ENCODE measurements at places on chromosomes 6 and 20.

GRCh38 chr6:137903933-137904821 is 37.1 kb downstream of the TNFAIP3 start:
- DNase-seq, result no peak

- no peak for DNase-seq
Measured at GRCh38 chr6:34236443-34237315, at the start of gene HMGA1. TSS of gene HMGA1 (plus strand) at chr6:34236873. CDS start at chr6:34240781, 3,908 bp downstream.

- DNase-seq, result no peak
Measured at GRCh38 chr6:99407076-99407475, 13.1 kb upstream of the COQ3 start.

DNA sequence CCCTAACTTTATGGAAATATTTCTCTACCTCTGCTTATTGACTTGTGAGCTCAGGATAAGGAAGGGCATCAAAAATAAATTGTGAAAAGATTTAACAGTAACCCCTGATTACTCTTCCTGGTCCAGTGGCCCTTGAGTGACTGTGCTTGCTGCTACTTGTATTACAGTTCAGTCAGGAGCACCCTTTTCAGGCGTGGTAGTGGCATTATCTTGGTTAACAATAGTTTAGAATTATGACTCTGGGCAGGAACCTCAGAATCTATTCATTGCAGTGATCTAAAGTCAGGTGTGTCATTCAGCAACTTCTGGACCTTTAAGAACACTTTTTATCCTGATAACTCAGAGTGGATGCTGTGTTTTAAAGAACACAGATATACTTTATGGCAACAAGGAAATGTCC is 43.4 kb downstream of the FAM135A start:
- no peak for DNase-seq

- DNase-seq, result no peak
Measured at GRCh38 chr6:4666886-4667513, 109.2 kb upstream of the CDYL start.

GRCh38 chr6:25215881-25216280 is 63.3 kb upstream of the CARMIL1 start:
- DNase-seq, result no peak

DNA sequence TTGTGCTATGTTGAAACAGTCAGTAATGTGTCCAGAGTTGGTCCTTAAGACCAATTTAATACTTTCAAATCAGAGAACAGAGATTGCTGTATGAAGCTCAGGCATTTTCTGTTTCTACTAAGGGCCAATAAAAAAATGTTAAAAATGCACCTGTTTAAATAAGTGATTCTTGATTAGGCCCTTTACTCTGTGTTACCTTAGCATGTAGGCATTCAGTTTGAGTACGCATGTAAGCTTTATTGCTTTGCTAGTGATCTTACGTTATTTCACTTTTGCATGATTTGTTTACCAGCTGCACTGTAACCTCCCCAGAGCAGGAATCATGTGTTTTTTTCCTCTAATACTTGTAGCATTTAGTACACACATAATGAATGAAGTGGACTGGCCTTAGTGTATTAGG is 61.0 kb downstream of the AFG1L start:
- no peak for DNase-seq

DNA sequence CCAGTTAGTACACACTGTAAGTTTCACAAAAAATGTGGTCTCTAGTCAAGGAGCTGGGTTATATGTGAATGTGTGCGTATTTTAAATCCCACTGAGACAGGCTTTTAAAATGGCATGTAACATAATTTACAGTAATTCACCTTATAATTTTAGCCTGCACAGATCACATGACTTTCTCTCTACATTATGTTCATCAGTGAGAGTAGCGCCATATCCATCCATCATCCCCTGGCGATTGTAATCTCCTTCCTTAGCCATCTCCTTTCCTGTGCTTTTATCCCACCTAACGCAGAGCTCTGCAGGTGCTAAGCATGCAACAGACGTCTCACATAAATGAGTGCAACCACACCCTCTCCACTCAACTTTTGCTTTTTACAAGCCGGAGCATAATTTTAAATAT is 210.8 kb downstream of the TBC1D7 start:
- no peak for DNase-seq

- DNase-seq, result no peak
Measured at GRCh38 chr6:107600121-107600520, 110.2 kb downstream of the SOBP start.

- DNase-seq, result no peak
Measured at GRCh38 chr6:70668499-70668812, 773 bp downstream of the SMAP1 start.

DNA sequence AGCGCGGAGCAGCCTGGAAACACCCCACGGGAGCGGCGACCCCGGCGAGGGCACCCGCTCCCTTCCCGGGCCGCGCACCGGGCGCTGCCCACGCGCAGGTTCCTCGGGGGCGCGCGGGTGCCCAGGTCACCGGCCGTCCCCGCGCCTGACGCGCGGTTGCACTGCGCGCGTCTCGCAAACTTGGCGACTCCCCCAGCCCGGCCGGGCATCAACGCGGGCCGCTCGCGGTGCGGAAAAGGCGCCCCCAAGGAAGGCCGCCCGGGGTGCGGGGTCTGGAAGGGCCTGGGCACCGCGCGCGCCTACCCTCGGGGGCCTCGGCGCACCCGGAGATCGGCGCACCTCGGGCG is 555 bp upstream of the ZBTB46 start:
- DNase-seq, result no peak

DNA sequence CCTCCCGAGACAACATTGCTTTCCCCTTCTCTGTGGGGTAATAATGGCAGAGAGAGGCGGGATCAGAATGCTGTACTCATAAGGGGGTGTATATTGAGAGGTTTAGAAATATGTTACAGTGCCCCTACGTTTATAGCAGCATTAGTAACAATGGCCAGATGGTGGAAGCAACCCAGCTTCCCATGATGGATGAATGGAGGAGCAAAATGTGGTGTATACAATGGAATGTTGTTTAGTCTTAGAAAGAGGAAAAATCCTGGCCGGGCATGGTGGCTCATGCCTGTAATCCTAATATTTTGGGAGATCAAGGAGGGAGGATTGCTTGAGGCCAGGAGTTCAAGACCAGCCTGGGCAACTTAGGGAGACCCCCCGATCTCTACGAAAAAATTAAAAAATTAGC is 12.9 kb downstream of the BANF2 start:
- no peak for DNase-seq

GRCh38 chr6:42781796-42782688 is at the start of gene BICRAL:
TSS of gene BICRAL (plus strand) at chr6:42782052. CDS start at chr6:42822023, 39,971 bp downstream.
- DNase-seq, result peak; percentile 62

GRCh38 chr6:72458521-72458920 is 163.3 kb upstream of the KCNQ5 start:
- no peak for DNase-seq

- DNase-seq, result no peak
Measured at GRCh38 chr6:38773338-38773737, 58.2 kb downstream of the DNAH8 start.

DNA sequence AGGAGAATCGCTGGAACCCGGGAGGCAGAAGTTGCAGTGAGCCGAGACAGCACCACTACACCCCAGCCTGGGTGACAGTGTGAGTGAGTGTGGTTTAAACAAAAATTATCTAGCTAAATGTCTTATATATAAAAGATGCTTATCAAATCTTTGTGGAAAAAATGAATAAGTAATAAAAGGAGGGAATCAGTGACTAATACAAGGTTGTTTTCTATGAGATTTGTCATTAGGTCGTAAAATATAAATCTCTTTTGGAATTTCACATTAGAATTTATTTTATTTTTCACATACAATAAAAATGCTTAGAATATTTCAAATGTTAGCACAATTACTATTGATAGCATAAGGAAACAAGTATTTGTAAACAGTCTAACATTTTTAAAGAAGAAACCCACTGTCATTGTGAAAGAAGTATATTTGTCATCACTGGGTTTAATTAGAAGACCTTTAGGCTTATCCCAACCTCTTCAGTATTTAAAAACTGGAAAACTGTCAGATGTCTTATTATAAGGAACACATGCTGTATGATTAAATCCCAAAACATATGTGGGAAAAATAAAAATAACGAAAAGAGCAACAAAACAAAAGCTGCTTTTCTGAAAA is 47.1 kb downstream of the ASCC3 start:
- DNase-seq, result peak; percentile 62

DNA sequence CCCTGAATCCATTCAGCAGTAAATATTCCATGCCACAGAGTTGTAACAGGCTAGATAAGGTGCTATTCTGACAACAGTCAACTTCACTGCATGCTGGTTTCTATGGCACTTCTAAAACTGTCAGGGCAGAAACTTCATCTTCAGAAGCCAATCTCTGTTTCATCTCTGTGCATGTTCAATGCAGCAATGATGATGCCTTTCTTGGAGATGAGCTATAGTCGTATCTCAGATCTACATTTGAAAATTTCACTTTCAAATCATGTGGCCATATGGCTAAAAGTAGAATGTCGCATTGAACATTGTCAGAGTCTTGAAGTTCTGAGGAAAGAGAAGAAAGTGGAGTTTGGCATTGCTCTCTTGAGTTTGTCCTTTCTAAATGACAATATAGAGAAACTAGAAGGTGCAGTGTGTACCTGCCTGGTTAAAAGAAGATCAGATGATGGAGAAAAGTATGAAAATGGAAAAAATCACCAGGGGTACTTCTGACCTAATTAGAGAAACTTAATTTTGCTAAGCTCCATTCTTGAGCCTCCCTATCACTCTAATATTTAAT is 49.0 kb upstream of the VSTM2L start:
- no peak for DNase-seq

DNA sequence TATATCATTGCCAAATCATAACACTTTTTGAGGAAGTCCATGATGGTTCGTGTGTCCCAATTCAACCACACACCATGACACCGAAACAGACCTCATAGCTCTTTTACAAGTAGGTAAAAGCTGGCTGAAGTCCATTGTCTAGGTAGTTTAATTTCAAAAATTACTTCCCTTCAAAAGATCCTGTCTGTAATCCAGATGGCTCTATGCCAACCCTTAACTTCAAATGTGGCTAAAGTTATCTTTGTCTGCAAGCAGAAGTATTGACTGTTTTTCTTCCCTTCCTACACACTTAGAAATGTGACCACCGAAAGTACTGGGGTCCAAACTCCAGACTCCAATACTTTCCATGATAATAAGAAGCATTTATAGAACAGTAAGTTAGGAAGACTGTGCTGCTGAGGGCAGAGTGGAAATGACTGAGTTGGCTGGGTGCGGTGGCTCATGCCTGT is 8.3 kb upstream of the TIAM2 start:
- DNase-seq, result no peak

GRCh38 chr20:62918831-62919230 is 7.5 kb downstream of the DIDO1 start:
- DNase-seq, result no peak

DNA sequence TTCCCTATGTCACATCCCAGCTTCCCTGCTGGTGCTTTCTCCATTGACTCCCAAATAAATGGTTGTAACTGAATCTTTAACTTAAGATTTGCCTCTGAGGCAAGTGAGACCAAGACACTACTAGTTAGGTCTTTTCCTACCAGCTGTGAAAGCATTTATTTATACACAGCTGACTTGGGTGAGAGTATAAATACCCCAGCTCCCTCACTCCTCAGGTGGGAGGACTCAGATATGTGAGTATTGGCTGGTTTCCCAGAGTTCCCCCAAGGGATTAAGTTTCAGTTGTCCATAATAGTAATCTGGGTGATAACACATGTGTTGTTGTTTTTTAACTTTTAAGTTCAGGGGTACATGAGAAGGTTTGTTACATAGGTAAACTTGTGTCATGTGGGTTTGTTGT is 49.8 kb downstream of the CFAP61 start:
- no peak for DNase-seq

DNA sequence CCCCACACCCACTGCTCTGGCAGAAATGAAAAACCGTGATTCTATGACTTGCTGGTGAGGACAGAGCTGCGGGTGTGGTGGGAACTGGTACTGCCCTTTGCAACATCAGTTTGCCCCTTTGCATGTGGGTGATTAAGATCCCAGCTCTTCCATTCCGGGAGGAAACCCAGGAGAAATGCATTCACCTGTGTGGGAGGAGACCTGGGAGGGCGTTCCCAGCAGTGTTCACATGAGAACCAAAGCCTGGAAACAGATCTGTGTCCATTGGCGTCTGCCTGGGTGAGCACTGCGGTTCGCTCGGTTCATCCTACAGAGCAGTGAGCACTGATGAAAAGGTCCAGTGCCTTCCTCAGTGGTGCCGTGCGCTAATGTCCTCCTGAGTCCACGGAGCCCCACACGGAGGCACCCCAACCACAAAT is 89.7 kb downstream of the SMOC2 start:
- no peak for DNase-seq

GRCh38 chr6:168223150-168223549 is 96.4 kb downstream of the DACT2 start:
- no peak for DNase-seq

DNA sequence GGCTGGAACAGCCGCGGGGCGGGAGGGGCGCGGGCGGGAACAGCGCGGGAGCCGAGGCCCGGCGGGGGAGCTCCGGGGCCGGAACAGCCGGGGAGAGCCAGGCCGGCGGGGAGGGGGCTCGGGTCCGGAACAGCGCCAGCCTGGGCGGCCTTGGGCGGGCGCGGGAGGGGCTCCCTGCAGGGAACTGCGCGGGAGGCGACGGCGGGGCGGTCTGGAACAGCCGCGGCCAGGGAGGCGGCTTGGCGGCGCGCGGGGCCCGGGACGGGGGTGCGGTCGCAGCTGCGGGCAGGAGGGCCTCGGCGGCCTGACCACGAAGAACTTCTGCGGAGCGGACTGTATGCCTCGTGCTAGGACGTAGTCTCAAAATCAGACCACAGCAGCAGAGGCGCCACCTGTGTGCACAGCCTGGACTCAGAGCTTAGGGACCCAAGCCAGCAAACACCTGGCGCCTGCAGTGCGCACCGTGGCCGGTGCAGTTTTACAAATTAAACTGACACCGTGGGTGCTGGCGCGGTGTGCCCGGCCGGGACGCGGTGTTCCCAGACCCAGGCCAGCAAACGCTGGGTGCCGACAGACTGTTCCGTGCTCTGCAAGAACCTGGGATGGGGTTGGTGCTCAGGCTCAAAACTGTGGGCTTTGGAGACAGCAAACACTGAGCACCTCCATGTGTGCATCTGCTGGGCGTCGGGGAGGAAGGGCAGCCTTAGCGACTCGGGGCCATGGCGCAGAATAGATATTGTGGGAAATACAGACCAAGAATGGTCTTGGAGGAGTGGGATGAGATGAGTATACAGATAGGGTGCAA is 572 bp downstream of the ZNF341 start:
- DNase-seq, result no peak

DNA sequence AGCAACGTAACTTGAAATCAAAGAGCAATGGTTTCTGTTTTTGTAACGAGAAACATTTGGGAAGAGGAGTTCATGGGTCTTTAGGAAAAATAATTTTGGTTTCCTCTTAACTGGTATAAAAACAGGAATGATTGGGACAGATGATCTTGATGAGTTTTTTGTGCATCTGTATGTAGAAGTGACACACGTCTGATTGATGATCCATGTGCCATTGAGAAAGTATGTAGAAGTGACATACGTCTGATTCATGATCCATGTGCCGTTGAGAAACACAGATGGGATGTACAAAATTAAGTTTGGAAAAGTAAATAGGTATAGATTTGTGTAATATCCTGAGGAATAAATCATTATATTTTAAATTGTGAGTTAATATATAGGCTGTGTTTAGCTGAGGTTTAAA is 2.1 kb downstream of the KIAA1586 start:
- no peak for DNase-seq

All from GM04504 (cell line).